Adrenal gland (tissue), 19 donors: ENCODE measurements at places on chromosomes 6 and 20.

GRCh38 chr6:126181173-126181741 lies 158.7 kb upstream of the CENPW start:
- no peak for DNase-seq

DNA sequence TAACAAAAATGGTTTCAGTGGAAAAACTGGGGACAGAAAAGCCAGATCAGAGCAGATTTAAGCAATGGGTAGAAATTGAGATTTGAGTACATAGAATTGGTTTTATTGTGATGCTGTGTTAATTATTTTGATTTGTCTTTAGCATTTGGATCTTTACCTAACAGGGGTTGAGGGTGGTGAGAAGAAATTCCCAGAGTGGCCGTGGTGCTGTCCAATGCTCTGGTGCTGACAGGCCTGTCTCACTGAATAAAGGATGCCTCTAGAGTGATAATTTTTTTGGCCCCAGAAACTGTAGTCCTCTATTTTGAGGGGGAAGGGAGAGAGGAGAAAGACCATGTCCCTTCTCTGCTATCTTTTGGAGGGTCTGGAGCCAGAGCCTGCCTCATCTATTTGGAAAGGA lies 79.1 kb downstream of the LYRM2 start:
- no peak for DNase-seq

GRCh38 chr20:41726727-41727126 lies 108.5 kb upstream of the CHD6 start:
- no peak for DNase-seq

GRCh38 chr6:135319819-135320218 lies 138.7 kb downstream of the MYB start:
- no peak for DNase-seq

DNA sequence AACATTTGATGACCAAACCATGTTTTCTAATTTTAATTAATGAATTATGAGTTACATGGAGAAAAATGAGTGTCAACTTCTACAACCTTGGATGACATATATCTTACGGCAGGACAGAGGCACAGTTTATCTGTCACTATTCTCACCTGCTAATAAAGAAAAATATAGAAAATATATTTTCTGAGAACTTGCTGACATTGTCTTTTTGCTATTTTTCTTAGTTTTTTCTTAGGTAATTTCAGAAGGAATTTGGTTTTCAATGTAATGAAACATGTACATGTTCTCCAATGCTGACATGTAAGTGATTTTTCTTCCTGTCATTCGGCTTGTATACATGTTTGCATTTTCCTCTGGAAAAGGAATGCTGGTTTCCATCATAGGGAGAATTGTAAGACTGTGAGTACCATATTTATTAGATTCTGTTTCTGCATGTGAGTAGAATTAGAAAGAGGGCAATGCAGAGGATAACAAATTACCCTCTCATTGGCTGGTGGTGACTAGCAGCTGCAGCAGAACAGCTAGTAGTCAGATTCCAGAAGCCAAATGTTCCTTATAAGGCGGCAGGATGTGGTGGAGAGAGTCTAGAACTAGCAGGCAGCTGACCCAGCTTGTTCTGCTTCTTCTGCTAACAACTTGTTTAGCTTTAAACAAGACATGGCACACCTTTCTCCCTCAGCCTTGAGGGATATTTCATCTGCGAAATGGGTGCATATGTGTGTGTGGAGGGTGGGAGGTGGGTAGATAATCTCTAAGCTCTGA lies 132.8 kb upstream of the SPACA1 start:
- no peak for DNase-seq

GRCh38 chr6:130324657-130325056 lies 41.2 kb upstream of the TMEM200A start:
- peak; percentile 16 for DNase-seq

GRCh38 chr6:148508401-148509041 lies 165.9 kb downstream of the SASH1 start:
- DNase-seq: no peak

- no peak for DNase-seq
Measured at GRCh38 chr6:95292011-95292410, 285.3 kb upstream of the MANEA start.

DNA sequence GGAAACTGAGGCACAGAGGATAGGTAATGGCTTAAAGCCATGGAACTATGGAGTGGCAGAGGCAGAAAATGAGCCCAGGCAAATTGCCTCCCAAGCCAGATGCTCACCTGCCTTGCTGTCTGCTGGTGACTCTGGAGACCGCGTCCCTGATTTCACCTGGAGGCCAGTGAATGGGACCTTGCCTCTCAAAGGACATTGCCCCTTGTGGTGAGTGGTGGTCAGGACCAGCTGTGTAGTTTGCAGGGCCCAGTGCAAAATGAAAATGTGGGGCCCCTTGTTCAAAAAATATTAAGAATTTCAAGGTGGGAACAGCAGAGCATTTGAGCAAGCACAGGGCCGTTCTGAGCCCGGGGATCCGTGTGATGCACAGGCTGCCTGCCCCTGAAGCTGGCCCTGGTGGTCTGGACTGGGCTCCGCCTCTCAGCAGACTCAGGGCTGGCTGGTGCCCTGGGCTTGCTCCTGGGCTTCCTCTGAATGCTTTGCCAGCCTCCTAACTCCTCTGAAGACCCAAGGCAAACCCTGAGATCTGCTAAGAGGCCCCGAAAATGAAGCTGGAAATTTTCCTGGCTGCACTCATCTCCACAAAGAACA lies 19.8 kb upstream of the KCNG1 start:
- DNase-seq: no peak

DNA sequence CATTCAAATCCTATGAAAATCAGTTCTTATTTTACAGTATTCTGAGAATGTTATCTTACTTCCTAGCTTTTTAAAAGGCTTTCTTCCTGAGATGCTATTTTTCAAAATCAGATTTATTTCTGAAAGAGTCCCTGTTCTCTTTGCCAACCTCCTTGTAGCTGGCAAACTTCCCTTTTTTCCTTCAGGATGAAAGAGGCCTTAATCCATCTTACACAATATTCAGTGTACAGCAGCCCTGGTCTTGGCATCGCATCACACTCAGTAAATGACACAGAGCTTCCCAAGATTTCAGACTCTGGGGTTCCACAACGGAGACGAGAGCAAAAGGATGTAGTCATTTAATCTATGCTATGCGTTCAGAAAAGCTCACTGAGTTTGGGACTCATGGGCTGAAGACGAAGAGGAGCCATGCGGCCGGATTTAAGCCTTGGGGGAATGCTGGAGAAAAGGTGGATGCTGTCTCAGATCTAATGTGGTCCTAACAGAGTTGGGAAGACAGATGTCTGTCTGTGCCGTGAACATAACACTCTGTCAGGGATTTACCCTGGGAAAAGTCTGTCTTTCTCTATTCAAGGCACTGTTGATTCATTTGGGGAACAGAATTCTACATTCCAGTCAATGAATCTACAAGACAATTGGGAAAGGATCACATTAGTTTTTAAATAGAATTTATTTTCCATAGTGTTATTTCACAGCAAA lies 616.4 kb upstream of the AGPAT4 start:
- no peak for DNase-seq

- DNase-seq: no peak
Measured at GRCh38 chr6:168411130-168411529, 29.9 kb upstream of the SMOC2 start.

DNA sequence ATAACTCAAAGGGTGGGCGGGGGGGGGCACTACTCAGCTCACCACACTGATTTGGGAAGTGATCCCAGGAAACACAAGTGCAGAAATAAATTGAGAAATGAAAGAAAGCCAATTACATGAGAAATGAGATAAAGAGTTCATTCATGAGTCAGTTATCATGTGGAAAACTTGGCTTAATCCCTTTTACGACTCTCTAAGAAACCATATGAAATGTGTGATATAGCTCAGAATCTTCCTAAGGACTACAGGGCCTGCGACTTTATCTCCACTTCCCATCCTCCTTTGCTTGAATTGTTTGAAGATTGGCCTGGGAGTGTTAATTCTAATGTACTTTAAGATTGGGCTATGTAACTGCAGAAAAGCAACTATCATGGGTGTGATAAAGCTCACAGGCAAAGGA lies 3.6 kb upstream of the BTN2A2 start:
- DNase-seq: no peak

- DNase-seq: no peak
Measured at GRCh38 chr6:82097676-82098075, 149.9 kb downstream of the IBTK start.

GRCh38 chr20:48298851-48299484 lies 513.7 kb upstream of the SULF2 start:
- DNase-seq: peak; percentile 65

DNA sequence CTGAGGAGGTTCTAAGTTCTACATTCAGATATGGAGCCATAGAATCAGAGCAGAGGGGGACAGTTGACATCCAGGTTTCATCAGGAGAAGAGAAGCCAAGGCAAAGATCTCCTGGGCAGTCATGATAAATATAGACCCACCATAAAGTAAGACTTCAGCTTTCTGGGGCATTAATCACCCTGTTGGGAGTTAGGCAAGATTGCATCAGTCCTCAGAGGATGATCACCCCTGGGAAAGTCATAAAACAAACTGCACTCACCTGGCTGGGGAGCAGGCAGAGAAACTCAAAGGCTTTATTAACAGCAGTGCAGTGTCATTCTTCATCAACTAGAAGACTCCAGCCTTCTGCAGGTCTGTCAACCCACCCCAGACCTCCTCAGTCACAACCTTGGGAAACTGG lies 301.3 kb upstream of the JARID2 start:
- DNase-seq: no peak

DNA sequence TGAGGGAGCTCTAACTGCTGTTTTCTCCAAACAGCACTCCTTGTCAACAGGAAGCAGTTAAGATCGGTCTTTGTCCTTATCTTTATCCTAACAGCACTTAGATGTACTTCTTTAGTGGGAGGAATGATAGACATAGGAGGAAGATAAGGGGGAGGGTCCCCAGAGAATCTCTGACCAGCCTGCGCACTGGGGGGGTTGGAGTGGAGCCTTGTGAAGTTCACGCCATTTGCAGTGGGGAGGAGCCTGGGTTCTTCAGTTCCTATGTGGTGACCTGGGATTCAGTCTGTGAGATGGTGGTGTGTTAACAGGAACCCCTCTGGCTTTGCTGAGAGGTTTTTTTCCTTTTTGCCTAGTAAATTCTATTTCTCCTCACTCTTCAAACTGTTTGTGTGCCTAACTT lies 18.1 kb upstream of the ASCC3 start:
- no peak for DNase-seq

DNA sequence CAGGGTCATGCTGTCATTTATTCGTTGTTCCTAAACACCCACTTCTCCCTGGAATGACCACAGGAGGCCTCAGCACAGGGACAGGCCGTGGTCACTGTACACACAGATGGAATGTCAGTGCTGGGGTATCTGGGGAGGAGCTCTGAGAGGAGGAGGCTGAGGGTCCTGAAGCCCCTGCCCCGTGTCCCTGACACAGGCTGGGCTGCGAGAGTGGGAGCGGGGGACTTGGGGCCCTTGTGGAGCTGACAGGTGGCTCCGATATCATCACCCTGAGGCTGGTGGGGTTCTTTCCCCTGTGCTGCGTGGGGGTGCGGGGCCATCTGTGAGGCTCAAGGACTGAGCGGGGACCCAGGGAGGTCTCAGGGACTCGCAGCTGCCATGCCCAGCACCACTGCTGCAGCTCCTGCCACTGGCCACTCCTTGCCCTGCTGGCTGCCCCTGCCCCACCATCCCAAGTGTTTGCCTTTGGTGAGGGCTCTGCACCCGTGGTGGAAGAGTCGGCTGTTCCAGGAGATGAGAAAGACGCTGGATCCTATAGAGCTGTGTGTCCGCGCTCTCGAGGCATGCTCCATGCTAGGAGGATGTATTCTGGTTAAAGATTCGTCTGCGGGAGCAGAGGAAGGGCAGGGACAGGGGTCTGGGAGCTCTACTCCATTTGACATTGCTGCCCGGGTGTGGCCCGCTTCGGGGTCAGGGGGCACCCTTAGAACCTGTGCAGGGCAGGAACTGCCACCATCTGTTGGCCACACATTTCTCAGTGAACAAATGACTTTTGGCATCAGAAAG lies 18.9 kb downstream of the NPEPL1 start:
- no peak for DNase-seq

- DNase-seq: no peak
Measured at GRCh38 chr6:106287215-106287614, 38.3 kb downstream of the ATG5 start.

- no peak for DNase-seq
Measured at GRCh38 chr6:105934708-105935107, 151.4 kb upstream of the PRDM1 start.

GRCh38 chr6:137820425-137820824 lies 46.6 kb upstream of the TNFAIP3 start:
- DNase-seq: no peak

DNA sequence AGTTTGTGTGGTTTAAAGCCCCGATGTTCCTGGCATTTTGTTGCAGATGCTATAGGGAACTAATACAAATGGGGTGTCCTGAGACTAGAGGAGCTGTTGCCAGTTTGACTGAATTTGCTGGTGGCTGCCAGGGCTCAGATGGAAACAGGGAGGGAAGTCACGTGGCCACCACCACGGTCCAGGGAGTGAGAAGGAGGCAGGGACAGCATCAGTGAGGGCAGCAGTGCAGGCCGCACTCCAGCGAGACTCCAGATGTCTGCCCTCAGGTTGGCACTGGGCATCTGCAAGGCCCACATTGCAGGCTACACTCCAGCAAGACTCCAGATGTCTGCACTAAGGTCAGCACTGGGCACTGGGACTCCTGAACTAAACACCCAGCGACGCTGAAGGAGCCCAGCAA lies 86.2 kb downstream of the RAMACL start:
- no peak for DNase-seq

DNA sequence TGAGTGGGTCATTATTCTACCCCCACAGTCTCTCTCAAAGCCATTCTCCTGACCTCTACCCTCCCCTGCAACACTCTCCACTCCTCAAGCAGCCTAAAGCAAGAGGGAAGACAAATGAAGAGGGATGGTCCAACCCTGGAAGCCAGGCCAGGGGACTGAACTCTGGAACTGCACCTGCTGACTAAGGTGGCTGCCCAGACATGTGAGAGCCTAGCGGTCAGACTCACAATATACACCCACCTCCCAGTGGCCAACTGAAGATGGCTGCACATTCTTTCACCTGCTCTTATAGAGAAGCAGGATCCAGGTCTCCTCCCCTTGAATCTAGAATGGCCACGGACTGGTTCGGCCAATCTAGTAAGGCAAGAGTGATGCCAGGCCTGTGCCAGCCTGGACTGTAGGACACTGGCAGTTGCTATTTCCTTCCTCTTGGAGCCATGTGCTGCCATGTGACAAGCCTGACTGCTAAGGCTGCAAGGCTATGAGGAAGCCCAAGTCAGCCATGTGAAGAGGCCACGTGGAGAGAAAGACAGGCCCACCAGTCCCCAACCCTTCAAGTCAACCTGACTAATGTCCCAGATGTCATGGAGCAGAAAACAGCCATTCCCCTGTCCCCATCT lies 31.8 kb downstream of the ACSS1 start:
- no peak for DNase-seq

- DNase-seq: no peak
Measured at GRCh38 chr6:99822741-99823512, 171.1 kb downstream of the MCHR2 start.

DNA sequence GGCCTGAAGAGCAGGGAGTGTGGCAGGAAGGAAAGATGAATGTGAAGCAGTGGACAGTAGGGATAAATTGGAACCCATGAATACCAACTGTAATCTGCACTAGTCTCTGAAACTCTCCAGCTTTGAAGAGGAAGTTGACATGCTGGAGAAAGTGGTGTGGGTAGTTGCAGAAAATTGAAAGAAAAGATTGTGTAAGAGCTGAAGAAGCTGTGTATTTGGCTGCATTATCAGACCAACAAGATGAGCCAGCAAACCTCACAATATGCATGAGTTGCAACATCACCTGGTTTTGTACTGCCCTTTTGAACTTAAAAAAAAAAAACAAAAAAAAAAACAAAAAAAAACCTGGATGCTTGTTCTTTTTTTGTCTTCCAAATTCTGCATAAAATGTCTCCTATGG lies 921.9 kb upstream of the EYS start:
- DNase-seq: no peak
